ENCODE measurements at places on chromosomes 6 and 20.

- no peak overlapping the region for H3K27ac ChIP-seq
- H3K4me3 ChIP-seq = no peak overlapping the region
- H3K36me3 ChIP-seq = no peaks in the 10 kb centered on the region
- no peak for DNase-seq
- H3K4me1 ChIP-seq = no peaks in the 10 kb centered on the region
Measured at GRCh38 chr6:73328790-73329189, 25.3 kb downstream of the DPPA5 start.

DNA sequence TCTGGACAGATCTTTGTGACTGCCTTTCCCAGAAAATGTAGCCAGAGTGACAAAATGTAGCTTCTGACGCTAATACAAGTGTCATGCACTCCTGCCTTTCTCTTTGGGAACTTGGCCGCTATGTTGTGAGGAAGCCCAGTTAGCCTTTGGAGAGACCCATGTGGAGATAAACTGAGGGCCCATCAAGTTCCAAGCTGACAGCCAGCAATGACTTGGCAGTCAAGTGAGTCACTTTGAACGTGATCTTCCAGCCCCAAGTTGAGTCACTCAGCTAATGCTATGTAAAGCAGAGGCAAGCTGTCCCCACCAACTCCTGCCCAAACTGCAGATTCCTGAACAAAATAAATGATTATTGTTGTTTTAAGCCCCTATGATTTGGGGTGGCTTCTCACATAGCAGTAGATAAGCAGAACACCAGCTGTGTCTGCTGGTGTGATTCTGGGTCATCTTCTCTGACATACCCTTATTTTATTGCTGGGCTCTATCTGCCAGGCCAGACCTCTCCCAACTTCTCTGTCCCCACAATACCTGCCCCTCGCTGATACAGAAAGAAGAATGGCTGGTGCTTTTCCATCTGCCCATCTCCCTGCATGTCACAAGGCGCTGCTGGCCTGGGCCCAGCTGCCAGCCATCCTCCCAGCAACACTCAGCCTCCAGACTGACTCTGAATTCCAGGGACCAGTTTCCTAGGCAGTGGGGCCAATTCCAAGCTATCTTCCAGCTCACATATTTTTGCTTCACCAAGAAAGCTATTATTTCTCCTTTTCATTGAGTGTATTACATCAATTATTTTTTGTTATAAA is 274.8 kb downstream of the LRFN2 start:
- no peak for DNase-seq
- 0 out of 2 replicates have a peak, but pooled peaks cover 3% of the 10 kb centered on the region for H3K4me1 ChIP-seq
- H3K27me3 ChIP-seq = no peaks in the 10 kb centered on the region
- H3K36me3 ChIP-seq = no peaks in the 10 kb centered on the region
- no peak overlapping the region for H3K4me3 ChIP-seq
- H3K27ac ChIP-seq = no peak overlapping the region

GRCh38 chr6:168225471-168225911 is 94.1 kb downstream of the DACT2 start:
- 0 out of 2 replicates have a peak overlapping the region, but pooled peaks have one; percentile 35 for H3K27ac ChIP-seq
- no peak overlapping the region for H3K4me3 ChIP-seq

DNA sequence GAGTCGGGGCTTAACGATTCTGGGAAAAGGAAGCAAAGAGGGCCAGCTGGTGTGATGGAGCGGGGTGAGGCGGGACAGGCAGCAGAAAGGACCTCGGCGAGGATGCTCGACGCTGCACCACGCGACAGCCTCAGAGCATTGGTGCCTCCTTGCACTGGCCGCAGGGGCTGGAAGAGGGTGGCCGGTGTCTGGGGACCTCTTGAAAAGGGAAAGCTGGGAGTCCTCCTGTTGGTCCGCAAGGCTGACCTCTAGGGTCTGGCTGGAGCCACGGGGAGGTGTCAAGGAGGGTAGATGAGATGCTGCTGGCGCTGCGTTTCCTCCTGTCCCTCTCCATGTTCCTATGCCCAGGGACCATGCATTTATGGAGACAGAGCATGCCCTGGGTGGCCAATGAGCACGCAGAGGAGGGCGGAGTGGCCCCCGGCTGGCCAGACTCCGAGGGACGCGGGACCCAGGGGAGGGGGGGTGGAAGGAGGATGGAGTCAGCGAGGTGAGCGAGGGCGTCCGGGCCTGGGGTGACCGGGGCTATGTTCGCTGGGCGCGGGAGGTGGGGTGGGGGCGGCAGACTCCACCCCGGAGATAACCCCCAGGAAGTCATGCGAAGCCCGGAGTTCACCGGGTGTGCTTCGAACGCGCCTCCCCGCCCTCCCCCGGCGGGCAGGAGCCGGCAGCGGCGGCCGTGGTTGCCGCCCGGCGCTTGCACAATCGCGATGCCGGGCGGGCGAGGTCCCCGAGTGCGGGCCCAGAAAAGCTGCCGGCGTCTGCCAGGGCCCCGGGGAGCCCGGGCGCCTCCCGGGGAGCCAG is at the start of gene CYP24A1:
Gene CYP24A1 (minus strand): TSS at position 334 of the 804 bp plus-strand sequence. CDS start 407 bp downstream, outside the sequence.
- H3K27me3 ChIP-seq = peaks cover 51% of the 10 kb centered on the region
- peak within 1 kb of the TSS; percentile 41 for H3K4me3 ChIP-seq
- no peaks in the 10 kb centered on the region for H3K36me3 ChIP-seq
- H3K4me1 ChIP-seq = peaks cover 16% of the 10 kb centered on the region

GRCh38 chr6:15658181-15658744 is 4.6 kb downstream of the DTNBP1 start:
- H3K27ac ChIP-seq = no peak overlapping the region
- H3K4me1 ChIP-seq = peaks cover 3% of the 10 kb centered on the region
- DNase-seq = no peak
- H3K4me3 ChIP-seq = no peak overlapping the region

DNA sequence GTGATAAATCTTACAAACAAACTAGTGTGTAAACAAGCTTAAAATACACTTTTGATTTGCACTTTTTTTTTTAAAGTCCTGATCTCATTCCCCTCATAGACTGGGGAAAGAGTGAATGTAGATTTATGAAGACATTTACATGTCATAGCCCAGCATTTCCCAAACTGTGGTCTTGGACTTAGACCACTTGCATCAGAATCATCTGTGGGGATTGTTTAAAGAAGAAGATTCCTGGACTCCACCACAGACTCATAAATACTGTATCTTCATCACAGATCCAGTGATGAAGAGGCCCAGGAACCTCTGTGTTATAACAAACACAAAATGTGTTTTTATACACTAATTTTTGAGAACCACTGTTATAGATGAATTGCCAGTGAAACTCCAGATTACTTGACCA is 99.5 kb downstream of the KCNQ5 start:
- H3K4me1 ChIP-seq = no peaks in the 10 kb centered on the region
- no peaks in the 10 kb centered on the region for H3K36me3 ChIP-seq

GRCh38 chr6:161151660-161152526 is 122.0 kb downstream of the AGPAT4 start:
- no peak overlapping the region for H3K4me3 ChIP-seq
- no peaks in the 10 kb centered on the region for H3K27me3 ChIP-seq
- no peaks in the 10 kb centered on the region for H3K4me1 ChIP-seq
- H3K36me3 ChIP-seq = no peaks in the 10 kb centered on the region
- DNase-seq = no peak

GRCh38 chr6:18185624-18186023 is 30.4 kb downstream of the KDM1B start:
- H3K4me1 ChIP-seq = peaks cover 12% of the 10 kb centered on the region
- no peaks in the 10 kb centered on the region for H3K36me3 ChIP-seq
- no peak overlapping the region for H3K27ac ChIP-seq
- no peaks in the 10 kb centered on the region for H3K27me3 ChIP-seq
- DNase-seq = no peak

DNA sequence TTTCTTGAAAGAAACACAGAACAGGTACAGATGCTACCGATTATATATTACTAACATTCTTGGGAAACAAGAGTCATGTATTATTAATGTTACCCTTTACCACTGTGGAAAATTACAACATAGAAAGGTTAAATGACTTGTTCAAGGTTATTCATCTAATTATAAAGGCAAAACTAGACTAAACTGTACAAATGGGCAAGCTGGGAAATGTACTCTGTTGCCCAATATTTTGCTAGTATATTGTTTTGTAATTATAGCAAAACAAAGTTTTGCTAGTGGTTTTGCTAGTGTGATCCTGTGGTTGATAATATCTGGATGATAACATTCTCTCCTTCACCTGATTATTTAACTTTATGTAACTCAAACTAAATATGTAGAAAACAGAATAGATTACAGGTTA is 96.5 kb downstream of the TINAG start:
- H3K36me3 ChIP-seq = no peaks in the 10 kb centered on the region
- no peaks in the 10 kb centered on the region for H3K27me3 ChIP-seq
- no peak overlapping the region for H3K27ac ChIP-seq
- no peak overlapping the region for H3K4me3 ChIP-seq
- H3K4me1 ChIP-seq = no peaks in the 10 kb centered on the region

- no peaks in the 10 kb centered on the region for H3K27me3 ChIP-seq
- no peak overlapping the region for H3K27ac ChIP-seq
- H3K4me3 ChIP-seq = peak overlapping the region; percentile 55
- DNase-seq = no peak
- H3K4me1 ChIP-seq = peaks cover 9% of the 10 kb centered on the region
- no peaks in the 10 kb centered on the region for H3K36me3 ChIP-seq
Measured at GRCh38 chr6:129709196-129709768, 695 bp downstream of the ARHGAP18 start.

GRCh38 chr6:27630727-27631608 is 158.1 kb upstream of the ZNF184 start:
- no peak overlapping the region for H3K27ac ChIP-seq
- H3K27me3 ChIP-seq = no peaks in the 10 kb centered on the region
- no peaks in the 10 kb centered on the region for H3K36me3 ChIP-seq
- no peaks in the 10 kb centered on the region for H3K4me1 ChIP-seq
- peak overlapping the region; percentile 83 for H3K4me3 ChIP-seq

DNA sequence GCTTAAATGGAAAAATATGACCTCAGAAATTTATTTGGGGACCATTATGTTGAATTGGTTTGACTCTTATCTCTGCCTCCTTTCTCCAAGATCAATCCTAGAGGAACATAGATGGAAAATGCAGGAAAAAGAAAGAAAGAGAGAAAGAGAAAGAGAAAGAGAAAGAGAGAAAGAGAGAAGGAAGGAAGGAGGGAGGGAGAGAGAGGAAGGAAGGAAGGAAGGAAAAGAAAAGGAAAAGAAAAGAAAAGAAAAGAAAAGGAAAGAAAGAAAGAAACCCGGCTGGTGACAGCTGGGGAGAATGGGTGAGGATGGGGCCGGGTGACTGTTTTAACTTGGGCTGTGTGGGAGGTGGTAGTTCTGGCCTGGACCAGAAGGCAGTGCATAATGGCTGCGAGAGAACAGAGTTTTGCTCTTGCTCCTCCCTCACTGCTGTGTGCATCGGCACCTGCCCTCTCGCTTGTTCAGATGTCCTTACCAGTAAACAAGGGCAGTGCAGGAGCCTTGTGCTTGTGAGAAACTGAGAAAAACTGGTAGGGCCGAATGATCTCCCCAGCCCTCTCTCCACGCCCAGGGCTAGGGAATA is 24.7 kb downstream of the GLO1 start:
- peaks cover 73% of the 10 kb centered on the region for H3K36me3 ChIP-seq
- H3K27me3 ChIP-seq = no peaks in the 10 kb centered on the region
- H3K27ac ChIP-seq = no peak overlapping the region

GRCh38 chr6:56188429-56188828 is 59.0 kb downstream of the COL21A1 start:
- no peak for DNase-seq
- no peak overlapping the region for H3K4me3 ChIP-seq
- no peaks in the 10 kb centered on the region for H3K36me3 ChIP-seq
- H3K27ac ChIP-seq = no peak overlapping the region
- H3K4me1 ChIP-seq = no peaks in the 10 kb centered on the region
- H3K27me3 ChIP-seq = no peaks in the 10 kb centered on the region

DNA sequence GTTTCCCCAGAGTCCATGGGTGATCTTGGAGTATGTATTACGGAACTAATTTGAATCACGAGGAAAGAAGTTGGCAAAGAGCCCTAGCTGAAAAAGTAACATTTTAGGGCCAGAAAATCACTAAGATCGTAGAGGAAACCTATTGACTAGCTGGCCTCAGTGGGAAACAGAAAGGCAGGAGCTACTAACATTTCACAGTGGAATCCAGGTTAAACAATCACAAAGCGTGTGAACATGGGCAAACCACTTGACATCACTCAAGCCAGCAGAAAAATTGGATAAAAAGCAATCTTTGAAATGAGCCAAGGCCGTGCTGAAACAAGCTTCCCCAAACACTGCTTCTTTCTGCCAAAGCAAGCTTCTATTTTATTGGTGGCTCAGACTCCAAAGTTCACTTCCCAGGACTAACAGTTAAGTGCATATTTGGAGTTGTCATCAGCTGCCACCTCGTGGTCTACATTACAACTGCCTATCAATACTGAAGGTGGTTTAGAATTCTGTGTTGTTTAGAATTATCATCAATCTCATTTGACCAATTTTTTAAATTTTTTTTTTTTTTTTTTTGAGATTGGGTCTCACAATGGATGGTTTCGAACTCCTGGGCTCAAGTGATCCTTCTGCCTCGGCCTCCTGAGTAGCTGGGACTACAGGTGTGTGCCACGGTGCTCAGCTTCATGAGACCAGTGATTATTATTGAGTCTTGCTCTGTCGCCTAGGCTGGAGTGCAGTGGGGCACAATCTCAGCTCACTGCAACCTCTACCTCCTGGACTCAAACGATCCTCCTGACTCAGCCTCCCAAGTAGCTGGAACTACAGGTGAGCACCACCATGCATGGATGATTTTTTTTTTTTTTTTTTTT is 10.6 kb downstream of the RPS10 start:
- no peak for DNase-seq
- no peaks in the 10 kb centered on the region for H3K4me1 ChIP-seq
- peaks cover 50% of the 10 kb centered on the region for H3K36me3 ChIP-seq

DNA sequence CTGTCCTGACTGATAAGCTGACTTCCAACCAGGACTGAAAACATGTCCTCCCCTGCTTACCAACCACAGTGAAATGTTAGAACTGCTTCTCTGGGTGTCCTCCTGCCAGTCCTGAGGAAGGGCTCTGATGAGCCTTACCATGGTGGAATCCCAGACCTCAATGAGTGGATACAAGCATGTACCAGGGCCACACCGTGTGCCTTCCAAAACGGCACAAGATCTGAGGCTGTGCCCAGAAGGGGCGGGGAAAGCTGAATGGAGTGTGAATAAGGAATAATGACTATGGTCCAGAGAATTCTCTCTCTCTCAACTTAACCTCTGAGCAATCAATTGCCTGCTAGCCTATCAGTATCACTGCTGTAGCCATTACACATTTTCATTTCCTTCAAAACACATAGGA is 51.7 kb downstream of the PDE10A start:
- H3K4me3 ChIP-seq = no peak overlapping the region
- DNase-seq = no peak
- peaks cover 5% of the 10 kb centered on the region for H3K4me1 ChIP-seq

All from H1 (cell line).